ENCODE measurements at places on chromosomes 16 and 17.

GRCh38 chr17:59619035-59619297 is 729 bp upstream of the CLTC start:
- H3K4me1 ChIP-seq = peaks cover 8% of the 10 kb centered on the region
- H3K27ac ChIP-seq = peak overlapping the region; percentile 97
- H3K27me3 ChIP-seq = no peaks in the 10 kb centered on the region

GRCh38 chr16:47142821-47143676 is 696 bp downstream of the NETO2 start:
- H3K27ac ChIP-seq = no peak overlapping the region
- peak; percentile 31 for DNase-seq
- peaks cover 6% of the 10 kb centered on the region for H3K4me1 ChIP-seq
- H3K36me3 ChIP-seq = no peaks in the 10 kb centered on the region
- no peak overlapping the region for H3K4me3 ChIP-seq
- H3K27me3 ChIP-seq = peaks cover 34% of the 10 kb centered on the region

GRCh38 chr17:55632893-55633292 is 89.8 kb downstream of the TMEM100 start:
- H3K27ac ChIP-seq = no peak overlapping the region
- no peak overlapping the region for H3K4me3 ChIP-seq
- no peaks in the 10 kb centered on the region for H3K36me3 ChIP-seq
- no peaks in the 10 kb centered on the region for H3K4me1 ChIP-seq

DNA sequence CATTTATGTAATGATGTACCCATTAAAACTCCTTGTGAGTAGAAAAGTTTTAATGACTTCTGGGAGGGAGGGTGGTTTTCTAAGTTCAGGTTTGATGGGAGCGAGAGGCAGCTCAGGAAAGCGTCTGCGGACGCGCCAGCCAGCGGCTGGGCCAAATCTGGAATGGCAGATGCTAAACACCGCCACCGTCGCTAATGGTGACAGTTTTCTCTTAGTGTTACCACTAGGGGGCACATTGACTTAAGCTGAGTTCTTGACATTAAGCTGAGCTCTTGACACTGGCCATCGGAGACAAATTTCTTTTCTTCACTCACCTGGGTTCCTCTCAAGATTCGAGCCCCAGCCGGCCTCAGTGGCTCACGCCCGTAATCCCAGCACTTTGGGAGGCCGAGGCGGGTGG is 6.7 kb downstream of the TRPV1 start:
- no peak for DNase-seq
- H3K4me1 ChIP-seq = no peaks in the 10 kb centered on the region
- H3K27ac ChIP-seq = no peak overlapping the region
- no peaks in the 10 kb centered on the region for H3K27me3 ChIP-seq

DNA sequence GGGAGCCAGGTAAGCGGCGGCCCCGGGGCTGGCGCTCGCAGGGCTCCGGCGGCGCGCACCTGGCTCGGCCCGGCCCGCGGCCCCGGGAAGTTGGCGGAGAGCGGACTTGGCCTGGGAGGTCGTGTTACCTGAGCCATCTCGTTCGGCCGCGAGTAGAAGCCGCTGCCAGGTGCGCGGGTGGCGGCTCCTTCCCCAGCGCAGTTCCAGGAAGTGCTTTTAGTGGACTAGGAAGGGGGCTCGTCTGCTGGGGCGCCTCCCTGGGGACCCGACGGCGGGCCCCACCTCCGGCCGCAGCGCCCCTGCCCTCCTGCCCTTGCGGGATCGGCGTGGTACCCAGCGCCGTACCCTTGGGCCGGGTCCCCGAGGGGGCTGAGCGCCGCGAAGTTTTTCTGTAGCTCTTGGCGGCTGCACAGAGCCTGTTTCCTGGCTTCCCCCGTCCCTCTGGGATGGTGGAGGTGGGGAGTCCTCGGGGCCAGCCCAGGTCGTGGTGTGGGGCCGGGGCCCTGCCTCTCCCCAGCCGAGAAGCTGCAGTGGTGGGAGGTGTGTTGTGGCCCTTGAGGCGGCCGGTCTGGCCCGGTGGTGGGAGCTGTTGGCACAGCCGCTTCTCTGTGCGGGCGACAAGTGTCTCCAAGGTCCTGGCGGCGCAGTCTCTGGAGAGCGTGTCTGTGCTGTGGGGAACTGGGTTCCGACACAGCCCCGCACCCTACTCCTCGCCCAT is 96.9 kb downstream of the RAB11FIP4 start:
- DNase-seq = no peak
- H3K36me3 ChIP-seq = no peaks in the 10 kb centered on the region
- peaks cover 36% of the 10 kb centered on the region for H3K4me1 ChIP-seq
- H3K4me3 ChIP-seq = peak overlapping the region; percentile 87
- H3K27ac ChIP-seq = peak overlapping the region; percentile 76
